ENCODE measurements at places on chromosomes 4 and X.

- no peak for DNase-seq
Measured at GRCh38 chr4:15587649-15588048, 67.5 kb downstream of the FBXL5 start.

- no peak for DNase-seq
Measured at GRCh38 chrX:7362111-7362510, 214.2 kb upstream of the PUDP start.

GRCh38 chr4:24686866-24687692 lies 102.7 kb upstream of the DHX15 start:
- no peak for DNase-seq

- DNase-seq: no peak
Measured at GRCh38 chr4:74583089-74583700, 138.3 kb downstream of the AREG start.

GRCh38 chrX:2921193-2921592 lies 7.9 kb downstream of the ARSD start:
- DNase-seq: no peak

DNA sequence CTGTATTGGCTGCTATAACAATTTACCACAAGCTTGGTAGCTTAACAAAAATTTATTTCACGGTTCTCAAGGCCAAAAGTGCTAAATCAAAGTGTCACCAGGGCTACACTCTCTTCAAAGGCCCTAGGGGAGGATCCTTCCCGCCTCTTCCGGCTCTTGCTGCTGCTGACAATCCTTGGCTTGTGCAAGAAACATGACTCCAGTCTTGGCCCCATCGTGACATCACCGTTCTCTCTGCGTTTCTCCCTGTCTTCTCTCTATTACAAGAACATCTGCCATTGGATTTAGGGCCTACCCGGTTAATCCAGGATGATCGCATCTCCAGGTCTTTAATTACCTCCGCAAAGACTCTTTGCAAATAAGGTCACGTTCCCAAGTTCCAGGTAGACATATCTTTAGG lies 10.4 kb upstream of the CLCN4 start:
- no peak for DNase-seq

- no peak for DNase-seq
Measured at GRCh38 chr4:151439320-151439719, 30.3 kb downstream of the FHIP1A start.

- DNase-seq: no peak
Measured at GRCh38 chrX:109393859-109394258, 88.0 kb downstream of the GUCY2F start.

- DNase-seq: peak; percentile 48
Measured at GRCh38 chrX:48891402-48892288, 5.9 kb downstream of the TIMM17B start.

DNA sequence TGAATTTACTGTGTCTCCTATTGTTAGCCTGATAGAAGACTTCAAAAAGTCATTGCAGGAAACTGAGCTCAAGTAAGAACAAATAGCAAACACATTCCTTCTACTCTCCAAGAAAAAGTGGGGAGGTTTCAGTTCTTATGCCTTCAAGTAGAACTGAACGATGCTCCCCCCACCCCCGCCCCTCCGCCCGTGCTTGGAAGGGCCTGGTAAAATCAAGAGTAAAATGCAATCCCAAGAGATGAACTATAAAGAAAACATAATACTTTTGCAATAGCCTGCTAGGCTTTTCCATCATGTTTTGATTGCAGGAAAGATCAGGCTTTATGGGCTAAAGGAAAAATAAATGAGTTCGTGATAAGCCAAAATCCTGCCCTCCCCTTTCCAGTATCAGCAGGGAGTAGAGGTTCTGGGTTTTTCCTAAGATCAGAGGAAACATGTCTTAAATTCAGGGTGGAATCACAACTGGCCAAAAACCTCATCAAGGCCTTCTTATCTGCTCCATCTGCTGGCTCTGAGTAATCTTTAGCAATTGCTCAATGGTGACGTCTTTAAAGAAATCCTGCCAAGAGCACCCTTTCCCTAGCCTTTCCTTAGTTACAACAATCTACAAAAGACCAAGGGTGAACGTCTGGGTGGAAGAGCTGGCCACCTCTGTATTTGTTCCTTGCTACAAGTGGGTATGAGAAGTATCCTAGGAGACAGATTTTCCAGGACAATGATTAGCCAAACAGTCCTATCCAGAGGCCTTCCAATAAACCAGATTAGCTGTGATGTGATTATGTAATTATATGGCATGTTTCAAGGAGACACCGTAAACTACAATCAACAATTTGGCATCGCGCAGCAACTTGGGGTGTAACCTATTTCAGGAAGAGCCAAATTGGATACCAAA lies 66.3 kb upstream of the FAM9C start:
- DNase-seq: no peak

GRCh38 chr4:2298532-2298991 lies 36.7 kb upstream of the MXD4 start:
- DNase-seq: no peak

GRCh38 chr4:139301821-139302611 lies at the start of gene NDUFC1:
NDUFC1 (minus strand) TSS chr4:139302477; CDS start chr4:139295798, 6,679 bp downstream.
- peak; percentile 32 for DNase-seq

Measured in stimulated activated CD8-positive, alpha-beta memory T cell treated with anti-CD3 and anti-CD28 coated beads, Interleukin-15, amount 100 ng/mL, for 4 hours (primary cell).